ENCODE measurements at places on chromosomes 16 and 17.

DNA sequence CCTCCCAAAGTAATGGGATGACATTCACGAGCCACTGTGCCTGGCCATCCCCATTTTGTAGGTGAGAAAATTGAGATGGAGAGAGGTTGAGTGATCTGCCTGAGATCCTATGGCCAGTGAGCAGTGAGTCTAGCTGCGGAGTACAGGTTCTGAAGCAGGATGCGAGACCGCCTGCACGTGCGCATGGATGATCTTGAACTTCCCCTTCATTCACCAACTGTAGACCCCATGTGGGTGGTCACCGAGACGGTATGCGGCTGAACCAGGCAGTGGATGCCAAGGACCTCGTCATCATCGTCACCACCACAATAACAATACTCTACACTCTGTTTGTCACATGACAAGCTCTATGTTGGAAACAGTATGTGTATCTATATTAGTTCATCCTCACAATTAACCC is 6.2 kb upstream of the SPNS3 start:
- no peak for DNase-seq

GRCh38 chr16:54867302-54867832 is 63.3 kb upstream of the IRX5 start:
- DNase-seq: no peak

DNA sequence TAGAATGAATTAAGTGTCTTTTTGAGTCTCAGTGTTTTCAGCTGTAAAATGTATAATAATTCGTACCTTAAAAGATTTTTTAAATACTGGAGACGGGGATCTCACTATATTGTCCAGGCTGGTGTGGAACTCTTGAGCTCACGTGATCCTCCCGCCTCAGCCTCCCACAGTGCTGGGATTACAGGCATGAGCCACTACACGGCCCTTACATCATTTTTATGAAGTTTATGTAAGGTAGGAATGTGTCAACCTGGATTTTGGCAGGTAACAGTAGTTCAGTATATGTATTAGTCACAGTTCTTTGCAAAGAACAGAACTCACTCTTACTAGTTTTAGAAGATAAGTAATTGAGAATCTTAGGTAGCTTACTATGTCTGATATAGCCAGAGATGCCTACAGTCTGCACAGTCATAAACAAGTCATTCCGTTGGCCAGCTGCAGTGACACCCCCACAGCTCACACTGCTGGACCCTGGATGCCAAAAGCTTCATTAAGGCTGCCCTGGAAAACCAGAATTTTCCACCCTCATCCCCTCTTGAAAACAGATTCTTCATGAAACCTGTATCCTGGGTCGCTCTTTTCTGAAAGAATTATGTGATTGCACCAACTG is 583 bp upstream of the COX6A2 start:
- no peak for DNase-seq

DNA sequence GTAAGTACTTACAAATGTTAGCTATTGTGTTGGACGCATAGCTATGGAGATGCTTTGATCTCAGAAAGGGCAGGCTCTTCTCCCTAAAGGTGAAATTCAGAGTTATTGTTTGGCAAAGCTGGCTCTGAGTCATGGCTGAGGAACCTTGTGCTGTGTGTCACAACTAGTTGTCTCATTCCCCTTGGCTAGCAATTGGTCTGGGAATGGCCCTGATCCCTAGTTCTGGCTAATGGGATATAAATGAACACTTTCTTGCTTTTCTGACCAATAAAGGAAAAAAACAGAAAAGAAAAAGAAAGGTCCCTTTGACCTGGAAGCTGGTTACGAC is 210.6 kb downstream of the MAP2K4 start:
- DNase-seq: no peak

DNA sequence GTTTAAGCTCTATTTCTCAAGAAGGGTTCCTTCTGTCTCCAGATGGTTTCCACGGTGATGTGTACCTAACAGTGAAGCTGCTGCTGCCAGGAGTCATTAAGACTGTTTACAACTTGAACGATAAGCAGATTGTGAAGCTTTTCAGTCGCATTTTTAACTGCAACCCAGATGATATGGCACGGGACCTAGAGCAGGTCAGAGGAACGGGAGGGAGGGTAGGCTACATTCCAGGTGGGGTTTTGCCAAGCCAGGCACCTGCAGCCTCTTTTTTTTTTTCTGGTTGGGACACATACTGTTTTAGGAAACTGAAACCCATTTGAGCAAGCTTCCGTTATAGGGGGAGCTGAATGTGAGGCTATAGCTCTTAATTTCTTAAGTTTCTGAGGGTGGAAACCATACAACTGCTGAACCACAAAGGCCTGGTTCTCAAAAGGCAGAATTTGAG is 10.6 kb downstream of the LIG3 start:
- DNase-seq: no peak

- DNase-seq: no peak
These were observed 10.5 kb downstream of the CCR7 start for GRCh38 chr17:40554646-40555295.

DNA sequence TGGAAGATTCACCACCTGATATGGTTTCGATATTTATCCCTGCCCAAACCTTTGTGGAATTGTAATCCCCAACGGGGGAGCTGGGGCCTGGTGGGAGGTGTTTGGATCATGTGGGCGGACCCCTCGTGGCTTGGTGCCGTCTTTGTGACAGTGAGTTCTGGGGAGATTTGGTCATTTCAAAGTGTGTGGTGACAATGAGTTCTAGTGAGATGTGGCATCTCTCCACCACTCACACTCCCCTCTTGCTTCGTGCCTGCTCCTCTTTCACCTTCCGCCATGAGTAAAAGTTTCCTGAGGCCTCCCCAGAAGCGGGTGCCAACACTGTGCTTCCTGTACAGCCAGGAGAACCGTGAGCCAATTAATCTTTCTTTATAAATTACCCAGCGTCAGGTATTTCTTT is 9.7 kb downstream of the CCDC57 start:
- DNase-seq: no peak

DNA sequence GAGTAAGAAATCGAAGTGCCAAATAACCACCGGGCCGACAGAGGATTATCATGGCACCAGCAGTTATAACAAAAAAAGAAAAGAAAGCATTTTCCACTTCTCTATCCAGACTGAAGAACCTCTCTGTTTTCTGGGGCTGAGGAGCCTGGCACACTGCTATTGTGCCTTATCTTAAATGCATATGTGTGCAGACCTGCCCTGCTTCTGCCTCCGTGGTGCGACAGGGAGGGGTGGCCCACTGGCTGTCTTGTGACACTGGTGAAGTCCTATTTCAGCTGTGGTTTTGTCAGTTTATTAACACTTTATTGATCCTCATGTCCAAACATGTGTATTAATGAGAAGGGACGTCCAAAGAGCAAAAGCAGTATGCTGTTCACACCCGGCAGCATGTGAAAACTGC is 55.4 kb downstream of the CDK5R1 start:
- no peak for DNase-seq

- no peak for DNase-seq
These were observed 3.9 kb upstream of the CACNG4 start for GRCh38 chr17:66960613-66961012.

GRCh38 chr17:45975640-45976295 is 23.3 kb upstream of the STH start:
- no peak for DNase-seq

DNA sequence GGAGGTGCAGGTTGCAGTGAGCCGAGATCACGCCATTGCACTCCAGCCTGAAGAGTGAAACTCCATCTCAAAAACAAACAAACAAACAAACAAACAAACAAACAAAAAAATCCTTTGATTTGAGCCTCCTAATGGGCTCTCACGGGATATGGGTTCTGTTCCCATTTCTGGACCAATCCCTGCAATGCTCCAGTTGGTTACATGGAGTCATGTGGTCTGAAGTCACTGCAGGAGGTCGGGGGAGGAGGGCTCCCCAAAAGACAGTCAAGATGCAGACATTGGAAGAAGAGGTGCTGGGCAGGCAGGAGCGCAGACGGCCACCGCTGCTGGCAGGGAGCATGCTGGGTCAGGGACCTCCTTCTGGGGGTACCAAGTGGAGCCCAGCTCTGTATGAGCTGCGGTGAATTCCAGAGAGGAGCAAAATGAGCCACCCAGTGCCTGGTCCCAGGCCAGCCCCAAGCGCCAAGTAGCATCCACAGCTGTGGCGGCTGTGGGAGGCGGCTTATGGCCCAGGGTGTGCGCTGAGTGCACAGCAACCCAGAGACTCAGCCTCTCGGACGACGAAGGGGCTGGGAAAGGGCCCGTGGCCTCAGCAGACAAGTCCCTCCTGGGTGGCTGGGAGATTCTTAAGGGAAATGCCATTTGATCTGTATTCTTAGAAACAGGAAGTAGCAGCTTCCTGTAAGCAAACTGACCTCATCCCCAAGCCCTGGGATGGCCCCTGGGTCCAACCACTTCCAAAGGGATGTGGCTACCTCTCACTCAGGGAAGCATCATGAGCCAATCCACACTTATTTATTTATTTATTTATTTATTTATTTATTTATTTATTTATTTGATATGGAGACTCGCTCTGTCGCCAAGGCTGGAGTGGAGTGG is 19.6 kb upstream of the ATP2A3 start:
- peak; percentile 37 for DNase-seq

- no peak for DNase-seq
These were observed 176.4 kb upstream of the WSCD1 start for GRCh38 chr17:5893741-5894140.

- DNase-seq: no peak
These were observed 79.0 kb upstream of the TOB1 start for GRCh38 chr17:50944902-50945720.

DNA sequence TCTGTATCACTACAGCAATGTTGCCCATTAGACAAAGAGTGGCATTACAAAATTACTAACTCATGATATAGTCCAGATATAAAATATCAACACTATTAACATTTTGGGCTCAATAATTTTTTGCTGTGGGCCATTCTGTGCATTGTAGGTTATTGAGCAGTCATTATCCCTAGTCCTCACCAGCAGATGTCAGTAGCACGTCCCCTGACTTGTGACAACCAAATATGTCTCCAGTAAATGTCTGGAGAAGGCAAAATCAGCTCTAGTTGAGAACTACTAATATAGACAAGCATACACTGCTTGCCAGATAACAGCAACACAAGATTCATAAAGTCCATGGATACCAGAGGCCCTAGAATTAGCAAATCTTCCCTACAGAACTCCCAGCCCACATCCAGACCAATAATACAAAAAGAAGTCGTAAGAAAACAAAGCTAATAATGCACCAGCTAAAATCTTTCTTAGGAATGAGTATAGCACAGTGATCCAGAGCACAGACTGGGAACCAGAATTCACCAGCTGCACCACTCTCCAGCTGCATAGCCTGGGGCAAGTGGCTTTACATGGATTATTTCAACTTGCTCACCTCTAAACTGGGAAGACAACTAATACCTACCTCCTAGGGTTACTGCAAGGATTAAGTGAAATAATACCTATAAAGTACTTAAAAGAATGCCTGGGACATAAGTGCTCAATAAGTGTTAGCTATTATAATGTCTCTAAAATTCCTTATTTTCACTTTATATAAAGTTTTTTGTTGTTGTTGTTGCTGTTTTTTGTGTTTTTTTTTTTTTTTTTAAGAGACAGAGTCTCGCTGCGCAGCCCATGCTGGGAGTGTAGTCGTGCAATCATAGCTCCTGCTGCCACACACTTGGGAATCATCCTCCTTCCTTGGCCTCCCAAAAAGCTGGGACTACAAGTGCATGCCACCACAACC is 23.7 kb downstream of the HELZ start:
- DNase-seq: no peak

- DNase-seq: no peak
These were observed 144.5 kb downstream of the RPTOR start for GRCh38 chr17:80689129-80689619.

- no peak for DNase-seq
These were observed 18.7 kb downstream of the CEP295NL start for GRCh38 chr17:78884148-78884825.

DNA sequence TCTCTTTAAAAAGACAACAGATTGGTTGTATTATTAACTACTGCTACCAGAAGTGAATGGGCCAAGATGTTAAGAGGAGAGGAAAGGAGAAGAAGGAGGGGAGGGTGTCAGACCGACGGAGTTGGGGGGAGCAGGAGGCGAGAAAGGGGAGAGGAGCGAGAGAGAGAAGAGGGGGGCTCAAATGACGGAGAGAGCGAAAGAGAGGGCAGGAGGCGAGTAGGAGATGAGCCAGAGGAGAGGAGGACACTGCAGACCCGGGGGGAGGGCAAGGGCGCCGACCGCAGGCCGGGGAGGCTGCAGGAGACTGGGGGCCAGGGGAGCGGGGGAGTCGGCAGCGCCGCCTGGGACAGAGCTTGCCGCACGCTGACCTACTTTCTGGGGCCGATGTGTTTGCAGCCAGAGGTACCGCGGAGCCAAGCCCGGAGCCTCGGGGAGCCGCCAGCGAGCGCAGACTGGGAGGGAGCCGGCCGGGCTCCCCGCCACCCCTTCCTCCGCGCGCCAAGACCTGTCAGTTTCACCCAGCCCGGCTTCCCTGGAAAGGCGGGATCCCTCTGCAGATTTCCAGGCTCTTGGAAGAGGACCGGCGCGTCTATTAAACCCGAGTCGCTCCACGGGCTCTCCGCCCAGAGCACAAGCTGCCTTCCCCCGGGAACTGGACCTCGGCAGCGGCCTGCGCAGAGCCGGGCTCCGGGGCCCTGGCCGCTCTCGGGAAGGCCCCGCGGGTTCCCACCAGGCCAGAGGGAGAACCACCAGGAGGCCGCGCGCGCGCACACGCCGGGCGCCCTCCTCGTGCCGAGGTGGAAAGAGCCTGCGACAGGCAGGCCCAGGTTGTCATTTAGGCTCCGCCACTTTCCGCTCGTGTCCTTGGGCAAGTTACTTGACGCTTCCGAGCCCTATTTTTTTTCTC is 74.6 kb downstream of the CMC2 start:
- DNase-seq: peak; percentile 64

All from astrocyte of the spinal cord (primary cell).